Epithelial cell of proximal tubule (primary cell): ENCODE measurements at places on chromosomes 7 and 10. TPM values are rescaled to one million over a fixed set of nuclear protein-coding genes. Genes with fewer than 3 reads are reported as not detected.

DNA sequence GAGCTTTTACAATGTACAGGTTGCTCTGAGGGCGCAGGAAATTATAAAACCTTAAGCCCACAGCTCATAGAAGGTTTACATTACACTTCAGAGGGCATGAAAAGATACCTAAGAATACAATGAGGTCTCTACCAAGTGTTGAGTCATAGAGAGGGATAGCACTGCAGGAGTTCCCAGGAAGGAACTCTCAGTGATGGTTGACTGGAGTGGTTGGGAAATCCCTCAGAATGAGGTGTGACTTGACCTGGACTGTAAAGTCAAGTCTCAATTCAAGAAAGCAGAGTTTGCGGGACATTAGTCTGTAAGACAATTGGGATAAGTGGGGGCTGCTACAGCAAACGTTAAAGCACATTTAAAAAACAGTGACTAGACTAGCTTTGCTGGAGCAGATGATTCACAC, 21.9 kb downstream of the TNKS2 start:
- peak; percentile 73 for DNase-seq

GRCh38 chr7:149423449-149424110, 37.3 kb downstream of the ZNF777 start:
- DNase-seq: no peak

DNA sequence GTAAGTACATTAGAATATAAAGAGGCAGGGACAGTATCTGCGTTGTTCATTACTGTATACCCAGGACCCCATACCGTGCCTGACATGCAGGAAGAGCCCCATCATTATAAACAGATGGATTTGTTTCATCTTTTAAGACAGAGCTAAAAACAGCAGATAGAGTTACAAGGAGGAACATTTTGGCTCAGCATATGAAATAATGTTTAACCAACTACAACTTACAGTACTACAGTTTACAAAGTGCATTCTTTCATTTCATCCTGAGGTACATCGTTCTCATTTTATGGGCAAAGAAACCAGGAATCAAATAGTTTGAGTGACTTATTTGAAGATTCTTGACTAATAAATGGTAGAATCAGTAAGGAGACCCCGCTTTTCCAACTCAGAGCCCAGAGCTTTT, 38.1 kb upstream of the AGBL3 start:
- DNase-seq: no peak

Gene SLC16A12
- 1.2 and 3.7 TPM in 2 replicates for total RNA-seq
